ENCODE measurements at places on chromosomes 3 and 15.

DNA sequence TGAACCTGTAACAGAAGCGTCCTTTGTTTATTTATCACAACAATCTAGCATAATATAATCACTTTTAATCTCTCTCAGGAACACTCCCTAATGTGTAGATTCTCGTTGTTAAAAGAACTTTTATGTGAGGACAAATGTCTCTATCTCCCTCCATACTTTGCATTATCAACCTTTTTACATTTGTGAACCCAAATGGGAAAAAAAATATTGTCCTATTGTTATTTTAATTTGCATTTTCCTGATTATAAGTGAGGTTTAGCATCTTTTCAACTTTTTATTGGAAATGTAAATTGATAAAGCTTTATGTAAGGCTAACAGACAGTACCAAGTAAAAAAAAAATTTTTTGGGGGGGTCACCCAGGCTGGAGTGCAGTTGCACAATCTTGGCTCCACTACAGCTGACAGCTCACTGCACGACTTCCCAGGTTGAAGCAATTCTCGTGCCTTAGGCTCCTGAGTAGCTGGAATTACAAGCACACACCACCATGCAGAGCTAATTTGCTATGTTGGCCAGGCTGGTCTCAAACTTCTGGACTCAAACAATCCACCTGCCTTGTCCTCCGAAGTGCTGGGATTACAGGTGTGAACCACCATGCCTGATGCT lies 33.0 kb upstream of the DENND4A start:
- peak; percentile 10 for DNase-seq

- DNase-seq: no peak
These were observed 314.9 kb downstream of the TLE3 start for GRCh38 chr15:69782809-69783208.

DNA sequence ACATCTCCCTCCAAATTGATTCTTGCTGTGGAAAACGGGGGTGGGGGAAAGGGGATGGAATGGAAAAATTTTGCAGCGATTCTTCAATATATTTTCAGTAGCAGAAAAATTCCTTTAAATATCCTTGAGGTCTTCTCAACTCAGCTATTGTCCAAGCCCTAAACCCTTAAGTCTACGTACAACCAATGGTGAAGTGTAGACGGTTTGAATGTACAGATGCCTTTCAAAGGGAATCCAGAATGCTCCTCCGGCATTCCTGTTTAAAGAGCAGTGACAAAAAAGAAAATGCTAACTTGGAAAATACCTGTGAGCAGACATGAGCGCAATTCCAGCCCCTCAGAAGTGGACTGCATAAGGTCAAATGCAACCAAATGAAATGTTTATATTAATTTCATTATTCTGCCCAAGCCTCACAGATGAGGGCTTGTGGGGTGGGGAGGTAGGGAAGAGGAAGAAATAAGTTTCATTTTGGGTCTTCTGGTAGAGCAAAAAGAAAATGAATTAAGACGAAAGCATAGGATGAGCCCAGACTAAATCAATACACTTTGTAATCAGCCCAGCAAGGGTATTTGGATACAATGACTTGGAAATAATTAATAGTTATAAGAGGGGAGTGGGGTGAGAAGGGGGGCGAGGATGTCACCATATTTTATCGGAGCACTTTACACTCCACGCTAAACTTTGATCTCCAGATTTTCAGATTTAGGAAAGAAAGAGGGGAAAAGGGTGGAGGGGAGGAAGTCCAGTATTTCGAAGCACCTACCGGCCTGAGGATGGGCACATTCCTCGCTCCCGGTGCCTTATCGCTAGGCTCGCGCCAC lies 2.7 kb downstream of the FOXP1 start:
- no peak for DNase-seq

DNA sequence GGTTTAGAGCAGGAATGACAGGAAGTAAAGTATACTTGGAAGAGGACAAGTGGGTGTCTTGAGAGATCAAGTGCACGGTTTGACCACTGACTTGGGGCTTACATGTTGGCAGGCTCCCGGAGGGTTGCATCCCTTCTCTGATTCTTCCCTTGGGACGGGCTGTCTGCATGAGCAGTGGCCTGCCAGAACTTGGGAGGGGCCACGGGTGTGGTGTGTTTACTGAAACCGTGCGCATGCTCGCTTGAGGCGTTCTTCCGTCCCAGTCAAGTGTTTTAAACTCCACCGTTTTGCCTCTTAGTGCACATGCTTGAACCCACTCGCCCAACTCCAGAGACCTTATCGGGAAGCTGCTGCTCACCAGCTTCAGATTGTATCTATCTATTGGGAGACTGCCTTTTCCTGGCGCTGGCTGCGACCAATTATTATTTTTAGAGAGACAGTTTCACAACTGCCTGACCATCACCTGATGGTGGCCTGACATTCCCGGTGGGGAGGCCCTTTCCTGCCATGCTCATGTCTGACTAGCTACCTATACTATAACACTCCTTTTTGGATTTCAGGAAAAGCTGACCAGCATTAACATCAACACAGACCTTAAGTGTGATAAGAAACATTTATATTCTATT lies 14.9 kb upstream of the C3orf22 start:
- DNase-seq: no peak

DNA sequence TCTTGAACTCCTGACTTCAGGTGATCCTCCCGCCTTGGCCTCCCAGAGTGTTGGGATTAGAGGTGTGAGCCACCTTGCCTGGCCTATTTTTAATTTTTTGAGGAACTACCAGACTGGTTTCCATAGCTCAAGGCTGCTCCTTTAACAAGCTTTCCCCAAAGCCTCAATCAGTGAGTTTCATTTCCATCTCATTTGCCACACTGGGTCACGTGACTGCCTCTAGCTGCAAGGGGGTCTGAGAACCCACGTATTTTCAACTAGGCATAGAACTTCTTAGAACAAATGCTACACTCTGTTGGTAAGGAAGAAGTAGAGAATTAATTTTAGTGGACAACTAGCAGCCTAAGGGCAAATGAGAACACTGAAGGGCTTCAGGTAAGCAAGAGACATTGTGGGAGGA lies 3.1 kb upstream of the CD276 start:
- DNase-seq: no peak

GRCh38 chr3:160801386-160802118 lies 45.5 kb downstream of the PPM1L start:
- DNase-seq: no peak
